ENCODE measurements at places on chromosomes 1 and 21.

DNA sequence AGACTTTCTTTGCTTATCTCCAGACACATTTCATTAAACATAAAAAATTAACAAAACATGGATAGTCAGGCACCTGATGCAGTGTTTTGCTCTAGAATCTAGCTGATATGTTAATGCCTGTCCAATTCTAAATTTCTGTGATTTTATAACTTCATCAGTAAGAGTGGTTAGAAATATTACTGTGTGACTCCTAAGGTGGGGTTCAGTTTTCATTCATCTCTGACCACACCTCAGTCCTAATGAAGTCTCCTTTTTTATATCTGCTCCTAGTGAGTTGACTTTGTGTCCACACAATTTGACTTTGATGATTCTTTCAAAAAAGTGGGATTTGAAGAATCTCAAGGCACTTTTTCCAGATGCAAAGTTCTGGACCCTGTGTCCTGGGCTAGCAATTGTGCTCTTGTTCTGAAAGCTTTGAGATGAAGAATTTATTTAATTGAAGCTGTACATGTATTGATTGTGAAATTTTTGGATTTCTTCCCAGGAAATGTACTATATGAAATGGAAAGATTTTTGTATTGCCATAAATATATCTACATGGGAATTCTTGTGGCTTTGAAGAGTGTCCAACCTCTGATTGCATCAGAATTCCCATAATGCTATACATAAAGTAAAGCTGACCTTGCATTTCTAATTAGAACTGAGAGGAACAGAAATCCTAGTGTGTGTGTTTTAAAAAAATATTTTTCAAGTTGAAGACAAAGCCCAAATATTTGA, 111.2 kb downstream of the GIPC2 start:
- no peak for DNase-seq

DNA sequence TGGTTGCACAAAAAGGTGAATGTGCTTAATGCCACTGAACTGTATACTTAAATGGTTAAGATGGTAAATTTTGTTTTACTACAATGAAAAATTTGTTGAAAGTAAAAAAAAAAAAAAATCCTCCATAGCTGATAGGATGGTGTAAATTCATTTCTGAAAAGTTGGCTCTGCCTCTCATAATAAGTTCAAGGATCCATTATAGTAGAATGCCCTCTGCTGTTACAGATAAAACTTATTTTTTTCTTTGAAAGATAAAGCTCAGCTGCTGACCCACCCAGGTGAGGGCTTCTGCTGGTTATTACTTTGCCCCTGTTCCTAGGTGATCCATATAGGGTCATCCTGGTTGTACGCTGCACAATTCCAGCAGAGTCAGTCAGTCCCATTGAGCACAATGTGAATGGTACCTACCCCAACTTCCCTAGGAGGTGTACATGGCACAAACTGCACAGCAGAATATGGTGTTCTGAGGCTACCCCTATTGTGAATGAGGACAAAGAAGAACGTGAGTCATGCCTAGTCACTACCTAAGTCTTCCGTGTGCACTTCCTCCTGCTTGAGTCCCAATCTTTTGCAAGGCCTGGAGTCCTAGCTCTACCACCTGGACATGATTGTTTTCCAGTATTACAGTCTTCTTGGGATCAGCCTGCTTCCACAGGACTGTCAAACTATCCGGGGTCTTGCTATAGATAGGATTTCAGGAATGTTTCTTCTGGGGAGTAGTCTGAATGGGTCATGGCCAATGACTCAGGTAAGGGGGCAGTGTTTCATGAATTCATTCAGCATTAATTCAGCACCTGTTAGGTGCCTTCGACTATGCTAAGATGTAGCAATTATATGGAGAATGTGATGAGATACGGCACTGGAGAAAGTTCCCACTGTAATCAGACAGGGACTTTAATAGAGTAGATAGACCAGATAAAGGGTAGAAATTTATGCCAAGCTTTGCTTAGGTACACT, 20.8 kb upstream of the CD5L start:
- no peak for DNase-seq

DNA sequence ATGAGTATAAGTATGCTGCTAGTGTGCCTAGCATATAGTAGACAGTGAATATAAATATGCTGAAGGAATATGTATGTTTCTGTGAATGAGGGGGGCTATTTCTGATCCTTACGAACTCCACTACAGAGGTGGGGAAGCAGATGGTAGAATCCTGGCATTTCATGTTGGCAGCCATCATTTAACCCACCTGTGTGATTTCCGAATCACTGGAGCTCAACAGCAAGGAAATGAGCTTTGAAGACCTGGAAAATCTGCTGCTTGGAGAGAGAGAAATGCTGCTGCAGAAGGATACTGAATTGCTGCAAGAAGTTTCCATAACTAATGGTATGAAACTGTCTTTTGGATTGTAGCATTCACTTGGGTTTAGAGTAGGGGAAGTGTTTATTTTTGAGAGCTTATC, 83.5 kb downstream of the RABGAP1L start:
- no peak for DNase-seq

- DNase-seq: no peak
Observed at GRCh38 chr1:87140831-87141540, 187.7 kb upstream of the LMO4 start.

- DNase-seq: no peak
Observed at GRCh38 chr1:240508201-240508600, 103.8 kb downstream of the GREM2 start.

DNA sequence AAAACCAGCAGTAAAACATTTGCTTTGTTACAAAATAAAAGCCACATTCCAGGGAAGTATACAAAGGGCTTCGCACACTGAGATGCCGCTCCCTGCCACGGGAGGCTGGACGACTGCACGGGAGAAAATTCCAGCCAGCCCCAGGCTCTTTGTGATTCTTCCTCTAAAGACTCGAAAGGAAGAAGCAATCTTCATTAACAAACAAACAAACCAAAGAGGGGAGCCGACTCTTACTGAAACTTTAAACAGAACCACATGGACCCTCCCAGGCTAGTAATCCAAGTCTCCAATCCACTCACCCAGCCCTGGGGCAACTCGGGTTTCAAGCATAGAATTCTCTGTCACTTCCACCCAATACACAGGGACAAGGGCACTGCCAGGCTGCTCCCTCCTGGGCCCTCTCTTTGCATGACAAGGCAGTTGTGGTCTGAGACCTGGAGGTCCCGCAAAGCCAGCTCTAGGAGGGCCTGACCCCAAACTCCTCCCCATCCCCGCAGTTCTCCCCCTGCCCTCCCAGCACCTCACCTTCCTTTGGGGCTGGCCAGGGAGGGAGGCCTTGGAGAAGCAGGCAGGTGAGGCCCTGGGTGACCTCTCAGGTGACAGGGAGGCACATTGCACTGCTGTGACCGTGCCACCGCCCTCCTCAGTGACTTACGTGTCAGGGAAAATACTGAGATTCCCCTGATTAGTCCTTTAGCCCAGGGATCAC, 26.6 kb upstream of the COL18A1 start:
- DNase-seq: no peak

- DNase-seq: no peak
Observed at GRCh38 chr1:64518692-64519481, 49.0 kb downstream of the CACHD1 start.

Data from ecto neural progenitor cell (in vitro differentiated cells).